ENCODE measurements at places on chromosomes 7 and 10.

GRCh38 chr10:96252730-96253129 lies 18.6 kb downstream of the BLNK start:
- DNase-seq = no peak

DNA sequence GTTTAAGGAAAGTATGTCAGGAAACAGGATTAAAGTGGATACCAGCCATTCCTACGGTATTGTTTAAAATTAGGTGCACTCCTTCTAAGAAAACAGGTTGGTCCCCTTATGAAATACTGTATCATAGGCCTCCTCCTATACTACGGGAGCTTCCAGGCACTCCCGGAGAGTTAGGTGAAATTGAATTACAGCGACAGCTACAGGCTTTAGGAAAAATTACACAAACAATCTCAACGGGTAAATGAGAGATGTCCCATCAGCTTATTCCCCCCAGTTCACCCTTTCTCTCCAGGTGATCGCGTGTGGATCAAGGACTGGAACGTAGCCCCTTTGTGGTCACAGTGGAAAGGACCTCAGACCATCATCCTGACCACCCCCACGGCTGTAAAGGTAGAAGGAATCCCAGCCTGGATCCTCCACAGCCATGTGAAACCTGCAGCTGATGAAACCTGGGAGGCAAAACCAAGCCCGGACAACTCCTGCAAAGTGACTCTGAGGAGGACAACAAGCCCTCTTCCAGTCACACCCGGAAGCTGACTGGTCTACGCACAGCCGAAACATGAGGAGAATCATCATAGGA lies 25.1 kb upstream of the GHITM start:
- no peak for DNase-seq

DNA sequence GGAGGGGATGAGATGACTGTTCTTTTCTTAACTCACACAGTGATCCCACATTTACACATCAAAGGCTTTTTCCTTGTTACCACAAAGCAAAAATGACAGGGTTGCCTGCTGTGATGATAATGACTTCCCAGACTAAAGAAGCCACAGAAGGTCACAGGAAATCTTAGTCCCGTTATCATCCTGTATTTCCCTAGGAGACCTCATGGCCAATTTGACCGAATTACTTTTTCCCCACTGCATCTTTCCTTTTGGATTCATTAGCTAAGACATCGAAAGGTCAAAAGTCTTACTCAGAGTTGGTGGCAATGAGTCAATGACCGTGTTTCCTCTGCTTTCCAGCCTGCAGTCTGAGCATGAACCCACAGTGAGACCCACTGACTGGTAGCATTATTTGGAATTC lies 130.1 kb upstream of the INHBA start:
- DNase-seq = no peak

GRCh38 chr10:13542533-13542932 lies 13.7 kb upstream of the BEND7 start:
- no peak for DNase-seq

- DNase-seq = no peak
Measured at GRCh38 chr7:25312968-25313367, 84.7 kb upstream of the NPVF start.

- no peak for DNase-seq
Measured at GRCh38 chr10:105952153-105952552, 1212.4 kb downstream of the SORCS1 start.

DNA sequence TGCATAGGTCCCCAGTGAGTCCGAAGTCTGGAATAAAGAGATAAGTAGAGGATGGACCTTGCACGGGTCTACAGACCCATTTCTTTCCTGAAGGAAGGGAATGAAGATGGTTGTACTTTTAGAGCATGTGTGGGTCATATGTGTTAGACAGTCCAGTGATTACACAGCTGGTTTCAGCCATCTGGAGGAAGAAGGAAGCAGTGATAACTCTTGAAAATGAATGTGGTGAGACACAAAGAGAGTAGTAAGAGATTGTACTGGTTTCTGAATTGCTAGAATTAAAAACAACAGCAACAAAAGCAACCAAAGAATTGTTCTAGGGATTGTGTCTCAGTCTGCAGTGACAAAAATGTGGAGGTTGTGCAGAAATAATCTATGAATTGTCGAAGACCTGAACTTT lies 258.9 kb downstream of the SUGCT start:
- no peak for DNase-seq

DNA sequence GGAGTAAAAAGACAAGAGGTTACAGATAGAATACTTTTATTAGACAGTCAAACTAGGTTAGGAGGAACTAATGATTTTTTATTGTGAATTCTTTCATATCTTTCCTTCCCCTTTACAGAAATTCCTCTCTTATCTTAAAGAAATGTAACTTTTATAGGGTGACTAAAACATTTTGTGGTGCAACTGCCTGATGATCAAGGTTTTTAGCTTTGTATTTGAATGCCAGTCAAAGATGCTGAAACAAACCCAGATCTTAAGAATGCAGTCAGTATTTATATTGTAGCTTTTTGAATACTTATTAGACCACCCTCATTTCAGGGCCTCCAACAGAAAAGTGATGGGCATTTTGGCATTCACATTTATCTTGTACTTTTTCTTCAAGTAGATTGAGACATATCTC lies 27.4 kb downstream of the TAX1BP1 start:
- no peak for DNase-seq

DNA sequence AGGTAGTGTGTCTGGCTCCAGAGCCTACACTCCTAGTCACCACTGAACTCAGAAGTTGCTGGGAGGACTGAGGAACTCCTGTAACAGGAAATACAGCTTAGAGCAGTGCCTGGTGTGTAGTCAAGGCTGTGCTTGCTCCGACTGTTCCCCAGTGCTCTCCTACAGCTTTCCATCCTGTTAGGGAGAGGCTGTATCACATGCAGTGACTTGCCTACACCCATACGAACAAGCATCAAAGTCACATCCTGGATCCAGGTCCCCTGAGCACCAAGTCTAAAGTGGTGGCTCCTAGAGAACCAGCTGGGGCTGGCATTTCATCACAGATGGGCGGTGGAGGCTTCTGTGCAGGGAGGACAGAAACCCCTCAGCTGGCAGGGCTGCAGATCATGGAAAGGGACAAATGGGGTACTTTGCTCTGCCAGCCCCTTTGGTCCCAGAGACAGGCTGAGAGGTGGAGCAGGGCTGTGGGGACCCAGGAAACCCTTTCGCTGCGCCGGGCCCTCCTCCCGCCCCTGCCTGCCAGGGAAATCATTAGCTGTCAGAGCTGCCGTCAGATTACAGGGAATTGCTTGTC lies 7.7 kb downstream of the ASB10 start:
- DNase-seq = no peak

- DNase-seq = no peak
Measured at GRCh38 chr7:27171325-27171636, 2.8 kb downstream of the HOXA10 start.

- no peak for DNase-seq
Measured at GRCh38 chr7:139643951-139644585, 120.6 kb downstream of the CLEC2L start.

GRCh38 chr7:20784388-20785156 lies 2.1 kb downstream of the SP8 start:
- DNase-seq = no peak

- no peak for DNase-seq
Measured at GRCh38 chr10:70258216-70258615, 25.0 kb upstream of the PPA1 start.

GRCh38 chr10:30823651-30824050 lies 194.1 kb upstream of the LYZL2 start:
- DNase-seq = no peak

DNA sequence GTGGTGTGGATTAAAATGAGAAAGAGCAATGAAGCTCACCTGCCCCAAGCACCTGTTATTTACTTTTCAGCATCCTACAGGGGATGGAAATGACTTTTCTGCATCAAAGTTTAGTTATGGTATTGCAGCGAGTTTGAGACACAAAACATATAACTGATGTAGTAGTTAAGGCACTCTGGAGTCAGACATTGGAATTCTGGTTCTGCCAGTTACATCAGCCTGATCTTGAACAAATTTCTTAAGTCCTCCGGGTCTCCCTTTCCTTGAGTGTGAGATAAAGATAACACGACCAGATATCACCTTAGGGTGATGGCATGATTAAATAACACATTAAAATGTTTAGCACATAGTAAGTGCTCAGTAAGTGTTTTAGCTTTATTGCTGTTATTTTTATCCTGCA lies 97.4 kb downstream of the ATXN7L1 start:
- no peak for DNase-seq

GRCh38 chr10:52226197-52226847 lies 87.8 kb upstream of the DKK1 start:
- DNase-seq = no peak

- peak; percentile 5 for DNase-seq
Measured at GRCh38 chr10:43039624-43040481, 37.0 kb upstream of the RET start.

DNA sequence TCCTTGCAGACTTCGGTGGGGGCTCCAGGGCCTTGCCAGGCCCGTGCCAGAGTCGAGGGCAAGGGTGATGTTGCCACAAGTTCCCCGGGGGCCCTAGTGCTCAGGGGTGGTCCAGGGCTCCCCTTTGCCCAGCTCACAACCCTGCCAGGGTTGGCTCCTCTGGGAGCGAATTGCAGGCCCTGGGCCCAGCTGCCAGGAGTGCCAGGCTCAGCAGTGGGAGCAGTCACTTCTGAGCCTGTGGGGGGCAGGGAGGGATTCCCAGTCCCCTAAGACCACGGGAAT lies 43.8 kb downstream of the TCERG1L start:
- DNase-seq = no peak

GRCh38 chr7:71793251-71793650 lies 618.9 kb downstream of the CALN1 start:
- DNase-seq = no peak

DNA sequence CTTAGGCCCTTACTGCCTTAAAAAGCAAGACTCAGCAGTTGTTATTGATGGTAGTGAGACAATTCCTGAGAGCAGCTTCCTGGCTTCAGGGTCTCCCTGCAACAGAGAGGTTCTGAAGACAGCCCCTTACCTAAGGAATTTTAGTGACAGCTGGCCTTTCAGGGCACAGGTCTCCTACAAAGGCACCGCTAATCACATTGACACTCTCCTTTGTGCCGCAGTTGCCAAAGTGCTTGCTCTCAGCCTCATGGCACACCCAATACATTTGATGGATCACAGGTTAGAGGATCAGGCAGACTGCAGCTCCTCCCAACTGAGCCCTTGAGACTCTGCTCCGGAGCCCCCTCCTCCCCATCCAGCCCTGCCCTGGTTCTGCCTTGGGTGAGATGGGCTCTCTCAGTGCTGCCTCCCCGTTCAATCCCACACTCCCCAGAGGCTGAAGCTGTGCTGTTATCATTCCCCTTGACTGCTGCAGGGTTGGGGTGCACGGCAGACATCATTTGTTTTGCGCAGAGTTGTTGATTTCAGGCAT lies 198.2 kb downstream of the EMX2 start:
- DNase-seq = no peak

DNA sequence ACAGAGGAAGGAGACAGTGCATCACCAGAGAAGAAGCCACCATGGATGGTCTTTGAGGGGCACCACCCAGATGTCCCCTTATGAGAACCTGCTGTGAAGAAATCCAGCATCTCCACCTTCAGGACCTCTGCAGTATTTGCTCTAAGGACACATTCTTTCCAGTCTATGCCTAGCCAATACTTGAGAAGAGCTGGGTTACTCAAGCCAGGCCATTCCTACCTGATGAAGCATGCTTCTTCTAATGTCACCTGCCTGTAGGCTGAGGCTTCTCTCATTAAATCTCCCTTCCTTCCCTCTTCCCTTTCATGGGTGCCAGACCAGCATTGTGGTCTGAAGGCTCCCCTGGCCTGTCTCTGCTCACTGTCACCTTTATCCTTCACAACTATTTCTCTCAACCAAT lies 654.5 kb upstream of the AUTS2 start:
- DNase-seq = no peak

GRCh38 chr10:84138478-84139125 lies 707 bp upstream of the GHITM start:
- DNase-seq = peak; percentile 78

- DNase-seq = no peak
Measured at GRCh38 chr7:49125246-49125645, 200.9 kb downstream of the CDC14C start.

- DNase-seq = peak; percentile 50
Measured at GRCh38 chr7:3067193-3067592, 23.5 kb upstream of the CARD11 start.

- no peak for DNase-seq
Measured at GRCh38 chr10:127974911-127975310, 68.0 kb downstream of the PTPRE start.

GRCh38 chr7:23345601-23346000 lies 46.5 kb downstream of the MALSU1 start:
- no peak for DNase-seq

DNA sequence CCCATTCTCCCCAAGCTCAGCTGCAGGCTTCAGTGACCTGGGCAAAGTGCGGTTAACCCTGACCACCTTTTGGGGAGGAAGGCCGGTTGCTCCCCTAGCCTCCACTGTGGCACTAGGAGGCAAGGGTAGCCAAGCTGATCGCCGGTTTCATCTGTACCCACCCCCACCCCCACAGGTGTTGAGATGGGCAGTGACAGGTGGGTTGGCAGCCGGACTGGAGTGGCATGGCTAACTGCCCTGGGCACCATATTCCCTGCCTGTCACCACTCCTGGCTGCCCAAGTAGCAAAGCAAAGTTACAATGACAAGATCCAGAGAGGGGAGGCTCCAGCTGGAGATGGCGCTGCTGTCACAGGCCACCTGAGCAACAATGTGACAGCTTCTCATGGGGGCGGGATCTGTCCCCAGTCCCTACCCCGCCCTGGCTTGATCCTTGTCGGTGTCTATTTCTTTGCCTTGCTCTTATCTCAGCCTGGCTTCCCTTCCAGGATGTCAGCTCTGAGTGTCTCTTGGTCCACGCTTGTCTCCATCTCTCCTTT lies 27.0 kb upstream of the BMS1 start:
- DNase-seq = no peak

GRCh38 chr7:12294701-12295100 lies 83.6 kb downstream of the TMEM106B start:
- no peak for DNase-seq

- DNase-seq = no peak
Measured at GRCh38 chr7:155945670-155946325, 133.5 kb upstream of the SHH start.

GRCh38 chr7:151483711-151483983 lies 36.0 kb downstream of the RHEB start:
- DNase-seq = no peak

DNA sequence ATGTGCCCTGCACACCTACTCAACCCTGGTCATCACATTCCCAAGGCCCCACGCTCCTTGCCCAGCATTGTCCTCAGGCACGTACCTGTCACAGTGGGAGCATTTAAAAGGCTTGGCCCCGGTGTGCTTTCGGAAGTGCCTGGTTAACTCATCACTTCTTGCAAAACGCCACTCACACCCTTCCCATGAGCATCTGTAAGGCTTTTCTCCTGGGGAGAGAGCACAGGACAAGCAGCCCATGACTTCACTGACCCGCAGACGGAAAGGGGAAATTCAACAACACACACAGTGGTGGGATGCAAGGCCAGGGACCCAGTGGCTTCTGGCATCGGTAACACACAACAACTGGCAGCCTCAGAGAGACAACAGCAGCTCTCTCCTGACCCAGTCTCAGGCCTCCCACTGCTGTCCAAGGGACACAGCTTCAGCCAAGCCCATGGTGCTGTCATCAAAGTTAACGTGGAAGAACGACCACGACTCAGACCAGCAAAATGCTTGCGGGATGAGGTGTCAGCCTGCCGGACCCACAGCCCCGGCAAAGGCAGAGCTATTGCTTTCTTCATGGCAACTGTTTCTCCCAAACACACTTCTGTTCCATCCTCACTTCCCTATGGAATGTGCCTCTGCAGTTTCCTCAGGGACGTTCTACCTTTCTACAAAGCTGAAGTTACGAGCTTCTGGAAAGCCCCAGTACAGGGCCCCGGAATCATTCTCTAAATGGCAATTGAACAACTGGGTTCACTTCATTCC lies 4.8 kb downstream of the KLF6 start:
- DNase-seq = no peak

GRCh38 chr7:31788445-31788844 lies 101.4 kb downstream of the PPP1R17 start:
- no peak for DNase-seq
